ENCODE measurements at places on chromosomes 3 and 15.
A peak's percentile ranks its signal among the peaks of the same experiment; 100 is the strongest.

DNA sequence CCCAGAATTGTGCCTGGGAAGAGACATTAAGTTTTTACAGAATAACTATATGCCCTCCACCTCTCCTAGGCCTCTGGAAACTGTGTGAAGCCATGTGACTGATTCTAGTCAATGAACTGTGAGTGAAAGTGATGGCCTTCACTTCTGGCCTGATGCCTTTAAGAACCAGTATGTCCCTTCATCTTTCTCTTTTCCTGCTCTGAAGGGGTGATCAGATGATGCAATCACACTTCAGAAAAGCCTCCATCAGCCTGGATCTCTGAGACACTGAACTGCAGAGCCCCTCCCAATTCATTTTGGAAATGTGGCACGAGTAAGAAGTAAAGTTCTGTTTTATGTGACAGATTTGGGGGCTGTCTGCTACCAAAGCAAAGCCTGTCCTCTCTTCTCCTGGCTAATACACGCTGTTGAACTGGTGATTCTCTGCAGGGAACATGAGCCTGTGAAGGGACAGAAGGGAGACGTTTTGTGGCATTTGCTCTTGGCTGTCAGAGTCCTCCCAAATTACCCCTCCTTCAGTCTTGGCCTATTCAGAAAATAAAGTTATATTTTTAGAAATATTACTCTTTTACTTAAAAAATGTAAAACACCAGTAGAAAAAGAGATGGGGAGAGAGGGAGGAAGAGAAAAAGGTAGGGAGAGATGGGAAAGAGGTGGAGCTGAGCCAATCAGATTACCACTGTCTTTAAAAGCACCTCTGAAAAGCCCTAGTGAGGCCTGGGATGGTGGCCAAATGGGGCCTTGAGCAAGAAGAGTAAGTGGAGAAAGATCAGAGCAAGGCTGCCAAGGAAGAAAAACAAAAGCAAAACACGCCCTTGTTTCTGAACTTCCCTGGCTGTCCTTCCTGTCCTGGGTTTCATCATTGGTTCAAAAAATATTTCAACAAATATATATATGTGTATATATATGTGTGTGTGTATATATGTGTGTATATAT, 40.9 kb upstream of the RYK start:
- no peak for DNase-seq

GRCh38 chr3:127452321-127452821, 138.2 kb downstream of the TPRA1 start:
- DNase-seq = no peak

- DNase-seq = no peak
Observed at GRCh38 chr3:48289659-48290058, 43.8 kb downstream of the SPINK8 start.

DNA sequence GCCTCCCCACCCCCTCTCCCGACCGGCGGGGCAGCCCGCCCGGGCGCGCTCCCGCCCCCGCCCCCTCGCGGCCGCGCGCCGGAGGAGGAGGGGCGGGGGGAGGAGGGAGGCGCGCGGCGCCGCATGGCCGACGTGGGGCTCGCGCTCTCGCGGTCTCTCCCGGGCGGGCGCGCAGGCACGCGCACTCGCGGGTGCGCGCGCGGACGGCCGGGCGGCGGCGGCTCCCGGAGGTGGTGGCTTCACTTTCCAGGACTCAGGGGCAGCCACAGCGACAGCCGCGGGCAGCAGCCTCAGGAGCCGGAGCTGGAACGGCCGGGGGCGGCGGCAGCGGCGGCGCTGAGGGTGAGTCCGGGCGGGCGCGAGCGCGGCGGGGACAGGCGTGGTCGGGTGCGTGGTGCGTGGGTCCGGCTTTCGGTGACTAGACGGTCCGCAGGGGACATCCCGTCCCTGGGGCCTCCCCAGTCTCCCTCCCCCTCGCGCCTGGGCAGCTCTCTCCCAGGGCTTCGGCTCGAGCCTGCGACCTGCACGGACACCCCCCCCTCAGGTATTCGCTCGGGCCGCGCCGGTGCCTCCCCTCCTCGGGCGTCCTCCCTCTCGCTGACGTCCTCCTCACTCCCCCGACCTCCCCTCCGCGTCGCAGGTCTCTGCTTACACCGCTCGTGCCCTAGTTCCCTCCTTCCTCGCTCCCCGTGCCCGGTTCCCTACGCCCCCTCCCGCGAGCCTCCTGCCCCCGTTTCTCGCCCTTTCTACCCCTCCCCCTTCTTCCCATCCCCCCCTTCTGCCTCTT, at the start of gene UBE2E2:
Gene UBE2E2 (plus strand): TSS at position 407 of the 787 bp plus-strand sequence.
- peak; percentile 73 for DNase-seq

- DNase-seq = no peak
Observed at GRCh38 chr3:134710313-134710680, 59.5 kb upstream of the KY start.

DNA sequence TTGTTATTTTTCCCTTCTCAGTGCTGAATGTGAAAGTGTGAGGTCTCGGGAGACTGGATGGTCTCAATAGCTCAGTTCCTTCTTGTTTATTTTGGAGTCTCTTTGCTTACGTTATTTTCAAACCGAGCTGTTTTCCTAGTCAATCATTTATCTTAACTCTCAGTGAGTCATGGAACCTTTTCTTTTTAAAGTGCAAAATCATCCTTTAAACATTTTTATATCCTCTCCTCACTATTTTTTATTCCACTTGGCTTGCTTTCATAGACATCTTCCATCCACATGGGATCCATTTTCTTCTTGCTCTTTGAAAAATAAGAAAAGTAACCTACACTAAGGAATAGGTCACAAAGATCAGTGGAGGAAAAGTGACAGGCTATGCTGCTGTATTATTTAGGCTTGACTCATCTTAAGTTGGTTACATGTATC, 497.8 kb downstream of the NAALADL2 start:
- no peak for DNase-seq

DNA sequence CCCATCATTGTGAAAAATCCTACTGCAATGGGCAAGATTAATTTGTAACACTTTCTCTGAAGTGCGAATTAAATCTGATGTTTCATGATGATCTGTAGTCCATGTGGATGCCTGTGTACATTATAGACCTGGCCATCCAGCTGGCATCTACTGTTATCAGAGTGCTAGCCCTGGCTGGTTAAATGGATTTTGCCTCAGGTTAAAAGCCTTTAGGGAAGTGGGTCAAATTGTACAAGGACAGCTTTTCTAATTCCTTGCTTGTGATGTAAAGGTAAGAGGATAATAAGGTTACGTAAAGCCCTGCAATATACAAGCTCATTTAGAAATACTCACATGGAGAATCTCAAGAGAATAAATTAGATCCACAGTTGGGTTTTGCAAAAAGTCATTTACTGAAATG, 138.2 kb downstream of the EPHA3 start:
- DNase-seq = peak; percentile 82

DNA sequence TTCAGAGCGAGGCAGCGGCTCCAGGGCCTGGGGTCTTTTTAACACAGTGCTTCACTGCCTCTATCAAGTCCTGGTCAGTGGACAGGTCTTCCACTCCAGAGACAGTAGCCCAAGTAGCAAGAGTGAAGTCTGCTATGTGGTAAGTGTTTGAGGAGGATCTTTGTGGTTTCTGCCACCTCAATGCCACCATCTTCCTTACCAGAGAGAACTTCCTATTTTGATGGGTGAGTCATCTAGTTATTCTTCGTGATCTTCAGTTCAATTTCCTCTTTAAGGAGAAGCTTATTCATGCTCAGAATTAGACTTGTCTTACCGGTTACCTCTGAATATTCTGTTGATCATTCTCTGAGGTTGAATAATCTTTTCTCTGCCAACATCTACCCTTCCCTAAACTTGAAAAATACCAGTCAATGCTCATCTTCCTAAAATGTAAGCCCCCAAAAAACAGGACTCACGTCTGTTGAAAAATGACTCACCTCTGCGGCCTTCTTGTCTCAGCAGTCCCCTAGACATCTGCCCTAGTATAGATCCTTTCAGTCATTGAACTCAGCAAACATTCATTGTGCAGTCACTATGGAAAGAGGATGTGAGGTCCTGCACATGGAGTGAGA, 32.2 kb upstream of the BCL6 start:
- no peak for DNase-seq

DNA sequence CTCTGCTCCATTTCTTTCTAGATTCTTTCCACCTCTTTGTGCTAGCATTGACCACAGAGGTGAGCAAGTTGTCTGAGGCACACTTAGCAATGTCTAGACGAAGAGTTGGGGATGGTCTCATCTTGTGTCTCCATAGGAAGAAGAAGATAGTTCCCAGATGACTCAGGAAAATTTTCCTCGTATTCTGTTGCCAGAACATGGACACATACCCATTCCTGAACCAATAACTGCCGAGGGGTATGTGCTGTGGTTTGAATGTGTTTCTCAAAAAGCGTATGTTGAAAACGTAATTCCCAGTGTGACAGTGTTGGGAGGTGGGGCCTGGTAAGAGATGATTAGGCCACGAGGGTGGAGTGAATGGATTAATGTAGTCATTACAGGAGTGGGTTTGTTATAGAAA, 107.5 kb upstream of the GALNT15 start:
- DNase-seq = no peak

DNA sequence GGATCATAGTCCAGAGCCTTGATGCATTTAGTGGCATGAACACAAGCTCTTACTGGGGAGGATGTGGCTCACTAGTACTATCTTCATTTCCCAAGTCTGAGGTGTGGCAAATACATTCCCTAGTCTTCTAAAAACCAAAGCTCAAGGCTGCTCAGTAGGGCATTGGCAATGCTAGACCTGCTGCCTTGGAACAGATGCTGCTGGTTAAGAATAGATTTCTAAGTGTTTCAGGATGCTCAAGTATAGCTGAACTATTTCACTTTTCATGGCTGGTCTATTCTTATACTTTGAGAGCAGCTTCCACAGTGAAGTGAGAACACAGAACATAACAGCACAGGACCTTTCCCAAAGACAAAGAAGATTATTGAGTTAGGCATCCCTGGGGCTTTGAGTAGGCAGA, 178.8 kb downstream of the CHST2 start:
- DNase-seq = no peak

GRCh38 chr3:158330870-158331269, 221.0 kb downstream of the RSRC1 start:
- DNase-seq = no peak

DNA sequence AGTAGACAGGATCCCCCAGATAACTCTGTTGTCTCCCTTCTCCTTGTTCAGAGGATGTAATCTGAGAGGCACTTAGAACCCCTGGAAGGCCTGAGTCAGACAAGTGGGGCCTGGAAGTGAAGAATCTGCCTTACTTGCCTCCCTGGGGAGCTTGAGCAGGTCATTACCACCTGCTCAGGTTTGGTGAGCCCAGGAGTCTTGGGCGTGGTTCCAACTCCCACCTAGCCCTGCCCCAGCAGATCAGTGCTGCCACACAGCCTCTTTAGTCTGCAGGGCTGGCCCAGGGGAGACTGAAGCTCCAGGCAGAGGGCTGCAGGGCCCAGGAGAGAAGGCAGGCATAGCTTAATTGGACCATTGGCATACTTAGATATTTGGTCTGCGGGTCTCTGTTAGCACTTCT, 230.0 kb downstream of the ERC2 start:
- no peak for DNase-seq

DNA sequence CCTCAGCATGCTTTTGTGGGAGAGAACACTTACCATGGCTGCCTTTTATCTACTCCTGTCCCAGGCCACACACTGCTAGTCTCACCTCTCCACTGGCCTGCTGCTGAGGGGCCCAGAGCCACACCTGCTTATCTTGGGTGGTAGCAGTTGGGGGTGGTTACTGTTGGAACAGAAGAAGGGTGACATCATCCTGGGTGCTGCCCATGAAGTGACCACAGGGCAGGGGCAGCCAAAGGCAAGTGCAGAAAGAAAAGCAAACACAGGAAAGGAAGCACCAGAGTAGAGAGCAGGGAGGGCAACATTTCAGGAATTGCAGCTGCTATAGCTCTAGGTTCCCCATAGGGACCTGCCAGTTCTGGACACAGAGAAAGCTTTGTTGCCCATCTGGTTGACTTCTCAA, 345.2 kb downstream of the VPS13C start:
- DNase-seq = peak; percentile 21

DNA sequence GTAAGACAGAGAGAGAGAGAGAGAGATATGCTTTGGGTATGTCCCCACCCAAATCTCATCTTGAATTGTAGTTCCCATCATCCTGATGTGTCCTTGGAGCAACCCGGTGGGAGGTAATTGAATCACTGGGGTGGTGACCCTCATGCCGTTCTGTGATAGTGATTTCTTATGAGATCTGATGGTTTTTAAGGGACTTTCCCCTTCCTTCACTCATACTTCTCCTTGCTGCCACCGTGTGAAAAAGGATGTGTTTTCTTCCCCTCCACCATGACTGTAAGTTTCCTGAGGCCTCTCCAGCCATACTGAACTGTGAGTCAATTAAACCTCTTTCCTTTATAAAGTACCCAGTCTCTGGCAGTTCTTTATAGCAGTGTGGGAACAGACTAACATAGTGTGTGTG, 60.3 kb downstream of the EOMES start:
- no peak for DNase-seq

GRCh38 chr3:15460891-15461531, 33.6 kb downstream of the EAF1 start:
- no peak for DNase-seq
